ENCODE measurements at places on chromosomes 12 and 14.
A peak's percentile ranks its signal among the peaks of the same experiment; 100 is the strongest.

GRCh38 chr12:120944645-120945217, 33.6 kb upstream of the HNF1A start:
- peak; percentile 65 for DNase-seq

DNA sequence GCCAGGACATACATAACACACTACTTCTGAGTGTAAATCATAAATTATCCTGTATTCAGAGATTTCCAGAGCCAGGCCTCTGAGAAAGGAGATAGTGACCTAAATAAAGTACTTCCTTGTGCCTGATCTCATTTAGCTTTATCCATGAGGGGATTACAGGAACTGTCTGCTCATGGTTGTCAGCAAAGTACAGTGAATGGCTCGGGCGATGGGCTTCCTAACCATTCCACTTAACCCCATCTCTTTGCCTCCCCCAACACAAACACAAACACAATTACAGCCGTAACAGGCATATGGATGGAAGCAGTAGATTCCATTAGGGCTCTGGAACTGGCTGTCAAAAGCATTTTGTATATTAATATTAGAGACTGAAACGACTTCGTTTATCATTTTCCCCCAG, 206.7 kb upstream of the CPNE8 start:
- no peak for DNase-seq

GRCh38 chr12:823028-823698, 70.8 kb downstream of the WNK1 start:
- no peak for DNase-seq

DNA sequence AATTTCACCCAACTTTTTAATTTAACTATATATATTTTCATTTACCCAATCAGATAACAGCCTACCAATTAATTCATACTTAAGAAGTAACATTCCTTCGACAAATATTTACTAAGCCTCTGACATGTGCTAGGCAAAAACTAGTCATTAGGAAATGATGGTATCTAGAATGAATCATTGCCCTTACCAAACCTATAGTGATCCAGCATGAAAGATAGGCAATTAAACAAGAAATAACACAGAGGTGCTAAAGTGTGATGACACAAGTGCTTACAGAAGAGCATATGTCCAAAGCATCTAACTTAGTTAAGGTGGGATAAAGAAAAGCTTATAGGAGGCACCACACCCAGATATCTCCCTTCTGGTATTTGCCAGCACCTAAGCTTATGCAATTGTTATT, 166.5 kb upstream of the RASSF8 start:
- no peak for DNase-seq

- no peak for DNase-seq
Observed at GRCh38 chr12:45688183-45688582, 41.3 kb upstream of the ARID2 start.
